ENCODE measurements at places on chromosomes 16 and 17.
A peak's percentile ranks its signal among the peaks of the same experiment; 100 is the strongest.

DNA sequence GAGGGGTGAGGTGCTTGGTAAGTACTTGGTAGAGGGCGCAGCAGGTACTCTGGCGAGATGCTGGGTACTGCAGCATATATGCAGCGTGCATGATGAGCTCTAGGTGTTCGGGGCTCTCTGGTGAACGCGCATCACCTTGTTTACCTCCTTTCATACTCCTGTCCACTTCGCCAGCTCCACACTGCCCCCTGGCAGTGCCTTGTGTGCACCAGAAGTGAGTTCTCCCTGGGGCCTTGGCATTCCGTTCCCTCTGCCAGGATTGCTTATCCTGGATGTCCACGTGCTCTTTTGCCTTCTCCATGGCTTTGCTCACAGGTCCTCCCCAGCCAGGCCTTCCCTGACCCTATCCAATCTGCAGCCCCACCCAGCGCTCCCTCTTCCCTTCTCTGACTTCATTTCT is 154.2 kb downstream of the MRM1 start:
- DNase-seq = peak; percentile 38

DNA sequence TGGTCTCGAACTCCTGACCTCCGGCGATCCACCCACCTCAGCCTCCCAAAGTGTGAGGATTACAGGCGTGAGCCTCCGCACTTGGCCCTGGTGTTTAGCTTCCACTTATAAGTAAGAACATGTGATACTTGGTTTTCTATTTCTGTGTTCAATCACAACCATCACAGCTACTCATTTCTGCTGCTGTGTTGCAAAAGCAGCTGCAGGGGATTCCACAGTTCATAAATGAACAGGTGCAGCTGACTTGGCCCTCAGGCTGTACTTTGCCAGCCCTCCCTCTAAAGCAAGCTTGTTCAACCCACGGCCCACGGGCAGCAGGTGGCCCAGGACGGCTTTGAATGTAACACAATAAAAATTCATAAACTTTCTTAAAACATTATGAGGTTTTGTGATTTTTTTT is 79.2 kb downstream of the SLC39A11 start:
- DNase-seq = no peak

GRCh38 chr16:11225677-11226549 is 30.1 kb downstream of the SOCS1 start:
- DNase-seq = no peak

DNA sequence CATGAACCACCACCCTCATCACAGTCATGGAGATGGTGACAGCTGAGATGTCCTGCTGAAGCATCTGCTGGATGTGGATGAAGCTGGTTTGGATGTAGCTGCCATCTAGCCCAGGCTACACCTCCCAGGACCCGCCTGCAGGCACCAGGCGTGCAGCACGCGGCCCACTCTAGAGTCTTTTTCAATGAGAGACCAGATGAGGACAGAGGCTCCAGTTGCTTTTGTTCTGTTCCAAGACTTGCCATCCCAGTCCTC is 102.1 kb downstream of the ZNF778 start:
- no peak for DNase-seq

DNA sequence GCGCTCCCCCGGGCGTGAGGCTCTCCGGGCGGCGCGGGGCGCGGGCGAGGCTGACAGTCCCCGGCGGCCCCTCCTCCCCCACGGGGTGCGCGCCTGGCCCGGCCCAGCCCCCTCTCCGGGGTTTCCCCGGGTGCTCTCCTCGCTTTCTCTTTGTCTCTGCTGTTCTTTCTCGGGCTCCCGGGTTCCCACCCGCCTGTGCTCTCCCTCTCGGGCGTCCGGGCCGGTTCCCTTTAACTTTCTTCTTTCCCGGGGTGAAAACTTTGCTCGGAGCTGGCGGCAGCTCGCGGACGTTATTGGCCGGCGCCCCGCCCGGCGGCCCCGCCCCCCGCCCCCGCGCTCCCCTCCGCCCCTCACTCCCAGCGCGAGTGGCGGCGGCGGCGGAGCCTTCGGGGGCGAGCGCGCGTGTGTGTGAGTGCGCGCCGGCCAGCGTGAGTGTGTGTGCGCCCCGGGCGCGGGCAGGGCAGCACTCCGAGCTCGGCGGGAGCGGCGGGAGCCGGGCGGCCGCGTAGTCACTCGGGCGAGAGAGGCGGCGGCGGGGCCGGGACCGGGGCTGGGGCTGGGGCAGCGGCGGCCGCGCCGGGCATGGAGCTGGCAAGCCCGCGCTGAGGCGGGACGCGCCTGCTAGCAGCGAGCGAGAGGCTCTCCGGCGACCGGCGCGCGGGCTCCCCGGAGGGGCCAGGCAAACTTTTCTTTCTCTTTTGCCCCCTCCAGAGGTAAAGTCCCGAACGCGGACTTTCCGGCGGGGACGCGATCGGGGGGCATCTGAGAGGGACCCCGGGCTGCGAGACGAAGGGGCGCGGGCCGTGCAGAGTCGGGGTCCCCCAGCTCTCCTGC is at the start of gene NTN1:
Gene NTN1 (plus strand): TSS at position 353 of the 834 bp plus-strand sequence. CDS start 864 bp downstream, outside the sequence.
- DNase-seq = peak; percentile 56

DNA sequence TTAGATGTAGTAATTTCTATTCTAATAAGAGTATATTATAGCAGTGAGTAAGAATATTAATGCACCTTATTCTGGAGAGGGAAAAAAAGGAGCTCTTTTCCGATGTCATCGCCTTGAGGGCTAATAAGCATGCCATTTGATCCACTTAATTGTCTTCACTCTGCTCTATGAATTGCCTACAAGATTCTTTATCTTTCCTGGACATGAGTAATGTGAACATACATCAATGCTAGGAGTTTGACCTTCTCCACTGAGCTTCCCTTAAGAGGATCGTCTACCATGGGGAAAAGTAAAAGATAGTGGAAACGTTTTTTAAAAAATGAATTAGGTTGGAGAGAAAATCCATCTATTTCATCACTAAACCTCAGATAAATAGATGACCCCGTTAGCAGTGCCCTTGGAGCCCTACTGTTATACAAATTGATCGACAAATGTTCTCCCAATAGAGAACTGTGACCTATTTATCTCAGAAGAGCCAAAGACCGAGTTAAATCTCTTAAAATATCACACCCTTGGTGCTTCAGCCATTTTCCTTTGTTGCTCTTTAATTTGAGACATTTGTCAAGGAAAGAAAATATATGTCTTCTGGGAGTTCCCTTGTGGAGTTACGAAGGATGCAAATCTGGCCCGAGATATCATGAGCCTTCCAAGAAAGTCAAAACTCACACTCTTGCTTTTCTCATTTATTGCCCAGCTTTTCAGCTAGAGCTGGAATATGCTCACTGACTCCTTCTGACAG is 898.5 kb downstream of the KCNJ2 start:
- no peak for DNase-seq

- DNase-seq = no peak
These were observed 22.4 kb downstream of the ALDH3A2 start for GRCh38 chr17:19670908-19671307.

- no peak for DNase-seq
These were observed 138.3 kb downstream of the SHCBP1 start for GRCh38 chr16:46482895-46483294.

DNA sequence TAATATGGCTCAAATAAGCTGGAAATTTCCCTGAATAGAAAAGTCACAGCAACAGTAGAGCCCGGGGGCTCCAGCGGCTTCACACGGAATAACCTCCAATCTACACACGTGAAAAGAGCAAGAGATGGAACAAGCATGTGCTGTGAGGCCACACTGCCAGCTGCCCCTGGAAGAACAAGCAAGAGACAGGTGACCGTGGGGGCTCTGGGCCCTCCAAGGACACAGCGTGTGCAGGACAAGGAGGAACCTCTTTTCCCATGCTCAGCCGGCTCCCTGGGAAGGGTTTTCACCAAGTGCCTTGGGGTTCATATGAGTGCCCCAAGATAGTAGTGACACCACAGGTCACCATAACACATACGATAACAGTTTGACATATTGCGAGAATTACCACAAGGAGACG is 110.2 kb upstream of the ZNF750 start:
- no peak for DNase-seq

DNA sequence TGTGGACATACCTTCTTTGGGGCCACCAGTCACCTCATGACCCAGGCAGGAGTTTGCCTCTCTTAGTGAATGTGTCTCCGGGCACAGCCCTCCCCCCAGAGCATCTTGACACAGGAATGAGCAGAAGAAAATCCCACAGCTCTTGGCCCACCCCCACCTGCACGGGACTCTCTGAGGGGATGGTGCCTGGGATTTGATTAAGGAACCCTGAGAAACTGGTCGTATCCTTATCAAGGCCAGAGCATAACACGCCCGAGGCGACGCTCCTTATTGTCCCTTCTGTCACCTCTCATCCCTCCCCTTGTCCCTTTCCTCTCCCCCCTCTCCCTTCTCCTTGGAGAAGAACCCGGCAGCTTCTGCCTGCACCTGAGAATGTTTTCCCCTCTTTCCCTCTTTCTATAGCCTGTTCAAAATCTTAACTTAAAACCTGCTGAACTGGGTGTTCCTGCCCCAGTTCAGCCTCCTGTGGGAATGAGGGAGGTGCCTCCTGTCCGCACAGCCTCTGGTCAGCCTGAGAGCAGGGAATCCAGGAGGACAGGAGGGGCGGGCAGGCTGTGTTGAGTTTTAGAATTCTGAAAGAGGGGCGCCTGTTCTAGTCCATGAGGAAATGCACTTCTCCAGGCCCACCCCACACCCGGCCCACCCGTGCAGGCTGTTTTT is 140.7 kb upstream of the PLCG2 start:
- DNase-seq = no peak

- DNase-seq = no peak
These were observed 5.7 kb downstream of the CSNK1D start for GRCh38 chr17:82267575-82268379.

DNA sequence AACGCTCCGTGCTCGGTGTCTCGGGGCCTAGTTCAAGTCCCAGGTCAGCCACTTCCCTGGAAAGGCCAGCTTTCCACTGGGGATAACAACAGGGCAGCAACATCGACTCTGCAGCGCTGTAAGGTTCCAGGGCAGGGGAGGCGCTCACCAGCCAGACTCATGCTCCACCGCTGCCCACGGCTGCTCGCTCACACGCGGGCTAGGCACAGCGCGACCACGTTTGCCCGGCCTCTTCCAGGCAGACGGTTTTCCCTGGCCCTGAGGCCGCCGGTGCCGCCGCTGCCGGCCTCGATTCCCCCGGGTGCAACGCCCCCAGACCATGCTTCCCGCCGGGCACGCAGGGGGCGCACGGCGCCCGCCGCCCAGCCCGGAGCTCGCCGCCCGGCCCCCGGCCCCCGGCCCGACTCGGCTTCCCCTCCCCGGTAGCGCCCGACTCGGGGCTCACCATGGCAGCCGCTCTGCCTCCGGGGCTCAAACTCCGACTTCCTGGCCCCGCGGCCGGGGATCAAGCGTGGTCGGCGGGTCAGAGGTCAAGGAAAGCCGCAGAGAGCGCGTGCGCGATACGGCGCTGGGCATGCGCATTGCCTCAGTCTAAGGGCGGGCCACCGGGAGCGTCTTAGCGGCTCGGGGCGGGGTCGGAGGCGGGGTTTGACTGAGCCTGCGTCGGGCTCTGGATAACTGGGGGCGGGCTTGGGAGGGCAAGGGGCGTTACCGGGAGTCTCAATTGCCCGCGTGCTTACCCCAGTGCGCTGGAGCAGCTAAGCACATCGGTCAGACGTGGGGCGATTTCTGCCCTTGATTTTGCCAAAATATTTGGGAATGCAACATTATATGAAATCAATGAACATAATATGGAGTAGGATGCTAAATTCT is at the start of gene PAM16:
Gene PAM16 (minus strand): TSS at position 535 of the 873 bp plus-strand sequence. CDS start 87 bp downstream, at position 448.
- DNase-seq = peak; percentile 98

DNA sequence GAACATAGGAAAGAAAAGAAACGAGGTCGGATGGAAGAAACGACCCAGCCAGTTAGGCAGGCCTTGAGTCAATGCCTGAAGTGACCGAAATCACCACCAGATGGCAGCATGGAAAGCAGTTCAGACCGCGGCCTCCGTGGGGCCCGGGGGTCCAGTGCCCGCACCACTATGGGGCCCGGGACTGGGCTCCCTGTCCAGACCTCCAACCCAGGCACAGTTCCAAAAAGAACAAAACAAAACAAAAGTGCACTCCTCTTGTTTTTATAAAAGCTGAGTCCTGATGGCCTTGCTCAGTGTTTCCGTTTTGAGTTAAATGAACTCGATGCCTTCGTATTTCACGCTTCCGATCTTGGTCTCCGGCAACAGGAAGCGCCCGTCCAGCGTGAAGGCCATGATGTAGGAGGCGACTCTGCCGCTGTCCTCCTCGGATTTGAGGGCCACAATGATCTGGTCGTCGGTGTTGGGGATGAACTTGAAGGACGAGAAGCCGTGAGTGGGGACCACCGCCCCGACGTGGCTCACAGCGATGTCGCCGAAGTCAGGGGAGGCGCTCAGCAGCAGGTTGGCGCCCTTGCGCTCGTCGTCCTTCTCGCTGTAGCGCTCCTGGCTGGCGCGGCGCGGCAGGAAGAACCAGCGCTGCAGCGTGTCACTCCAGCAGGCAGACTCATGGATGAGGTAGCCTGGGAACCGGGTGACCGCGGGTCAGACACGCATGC is 13.7 kb upstream of the LGALS3BP start:
- DNase-seq = peak; percentile 48

GRCh38 chr16:53053967-53054669 is 673 bp upstream of the CHD9 start:
- DNase-seq = peak; percentile 21

DNA sequence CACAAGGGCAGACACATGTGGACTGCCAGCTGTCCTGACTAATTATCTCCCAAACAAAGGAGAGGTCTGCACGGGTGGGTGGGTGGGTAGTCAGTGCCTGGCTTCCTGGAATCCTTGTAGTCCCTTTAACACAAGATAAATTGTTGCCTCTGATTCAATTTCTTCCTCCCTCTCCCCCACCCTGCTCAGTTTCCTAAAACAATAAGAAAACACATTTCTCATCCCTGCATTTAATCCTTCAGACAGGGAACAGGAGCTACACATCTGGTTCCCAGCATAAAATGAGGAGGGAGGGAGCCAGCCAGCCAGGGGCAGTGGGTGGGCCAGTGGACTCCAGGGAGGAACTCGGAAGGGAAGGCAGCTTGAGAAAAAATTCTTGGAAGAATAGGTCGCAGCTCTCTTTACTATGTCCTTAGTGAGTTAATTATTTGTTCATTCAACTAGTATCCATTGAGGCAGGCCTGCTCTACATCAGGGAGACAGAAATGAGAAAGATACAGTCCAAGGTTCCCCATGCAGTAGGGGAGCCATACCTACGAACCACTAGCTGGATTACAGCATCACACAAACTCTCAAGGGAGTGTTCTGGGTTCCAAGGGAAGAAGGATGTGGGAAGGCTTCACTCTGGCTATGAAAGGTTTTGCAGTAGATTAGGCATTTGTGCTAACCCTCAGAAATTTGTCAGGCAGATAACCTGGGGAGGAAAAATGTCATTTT is 58.3 kb downstream of the CCT6B start:
- no peak for DNase-seq

- DNase-seq = no peak
These were observed 39.4 kb downstream of the RTN4RL1 start for GRCh38 chr17:1985686-1986085.

- DNase-seq = no peak
These were observed 8.1 kb downstream of the CLTC start for GRCh38 chr17:59627770-59628171.

Measured in CD4-positive, alpha-beta T cell treated with Interleukin-21 for 1 hour (primary cell).